ENCODE measurements at places on chromosomes 13 and 19.

GRCh38 chr19:11198769-11199424 is 1.6 kb upstream of the KANK2 start:
- DNase-seq, result no peak

- no peak for DNase-seq
These were observed 17.7 kb downstream of the ZMYM5 start for GRCh38 chr13:19845758-19846157.

- DNase-seq, result no peak
These were observed 253.4 kb downstream of the TEX29 start for GRCh38 chr13:111573801-111574200.

DNA sequence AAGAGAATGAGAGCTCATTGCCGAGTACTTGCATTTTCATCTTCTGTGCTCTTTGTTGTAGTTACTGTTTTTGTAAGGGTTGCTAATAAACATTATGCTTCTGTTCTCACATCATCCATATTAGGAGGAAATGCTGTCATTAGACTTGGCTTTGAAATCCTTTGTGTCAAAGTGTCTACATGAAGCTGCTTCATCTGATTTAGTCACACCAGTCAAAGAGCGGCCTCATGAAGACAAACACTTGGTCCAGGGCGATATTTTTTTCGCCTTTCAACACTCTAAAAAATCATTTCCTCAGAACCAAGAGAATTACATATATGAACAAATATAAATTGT is 105.0 kb downstream of the SPRY2 start:
- no peak for DNase-seq

GRCh38 chr19:31512181-31512970 is 163.1 kb upstream of the TSHZ3 start:
- DNase-seq, result no peak

DNA sequence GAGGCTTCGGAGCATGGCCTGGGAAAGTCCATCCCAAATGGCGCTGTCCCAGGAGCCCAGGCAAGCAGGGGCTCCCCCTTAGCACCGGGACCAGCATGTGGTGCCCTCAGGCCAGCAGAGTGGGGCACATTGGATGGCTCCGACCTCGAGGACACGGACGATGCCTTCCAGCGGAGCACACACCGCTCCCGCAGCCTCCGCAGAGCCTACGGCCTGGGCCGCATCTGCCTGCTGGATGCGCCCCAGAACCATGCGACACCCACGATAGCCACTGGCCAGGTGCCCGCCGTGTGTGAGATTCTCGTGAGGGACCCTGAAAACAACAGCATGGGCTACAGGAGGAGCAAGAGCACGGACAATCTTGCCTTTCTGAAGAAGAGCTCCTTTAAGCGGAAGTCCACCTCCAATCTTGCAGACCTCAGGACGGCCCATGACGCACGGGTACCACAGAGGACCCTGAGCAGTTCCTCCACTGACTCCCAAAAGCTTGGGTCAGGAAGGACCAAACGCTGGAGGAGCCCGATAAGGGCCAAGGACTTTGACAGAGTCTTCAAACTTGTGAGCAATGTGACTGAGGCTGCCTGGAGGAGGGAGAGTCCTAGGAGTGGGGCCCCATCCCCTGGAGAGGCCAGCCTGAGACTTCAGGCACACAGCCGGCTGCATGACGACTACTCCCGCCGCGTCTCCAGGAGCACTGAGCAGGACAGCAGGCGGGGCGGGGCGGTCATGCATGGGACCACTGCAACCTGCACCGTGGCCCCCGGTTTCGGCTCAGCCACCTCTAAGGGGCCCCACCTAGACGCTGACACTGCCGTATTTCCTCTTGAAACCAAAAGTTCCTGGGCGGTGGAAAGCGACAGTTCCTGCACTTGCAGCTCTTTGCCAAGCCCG is 63.1 kb downstream of the SPATA13 start:
- DNase-seq, result no peak

DNA sequence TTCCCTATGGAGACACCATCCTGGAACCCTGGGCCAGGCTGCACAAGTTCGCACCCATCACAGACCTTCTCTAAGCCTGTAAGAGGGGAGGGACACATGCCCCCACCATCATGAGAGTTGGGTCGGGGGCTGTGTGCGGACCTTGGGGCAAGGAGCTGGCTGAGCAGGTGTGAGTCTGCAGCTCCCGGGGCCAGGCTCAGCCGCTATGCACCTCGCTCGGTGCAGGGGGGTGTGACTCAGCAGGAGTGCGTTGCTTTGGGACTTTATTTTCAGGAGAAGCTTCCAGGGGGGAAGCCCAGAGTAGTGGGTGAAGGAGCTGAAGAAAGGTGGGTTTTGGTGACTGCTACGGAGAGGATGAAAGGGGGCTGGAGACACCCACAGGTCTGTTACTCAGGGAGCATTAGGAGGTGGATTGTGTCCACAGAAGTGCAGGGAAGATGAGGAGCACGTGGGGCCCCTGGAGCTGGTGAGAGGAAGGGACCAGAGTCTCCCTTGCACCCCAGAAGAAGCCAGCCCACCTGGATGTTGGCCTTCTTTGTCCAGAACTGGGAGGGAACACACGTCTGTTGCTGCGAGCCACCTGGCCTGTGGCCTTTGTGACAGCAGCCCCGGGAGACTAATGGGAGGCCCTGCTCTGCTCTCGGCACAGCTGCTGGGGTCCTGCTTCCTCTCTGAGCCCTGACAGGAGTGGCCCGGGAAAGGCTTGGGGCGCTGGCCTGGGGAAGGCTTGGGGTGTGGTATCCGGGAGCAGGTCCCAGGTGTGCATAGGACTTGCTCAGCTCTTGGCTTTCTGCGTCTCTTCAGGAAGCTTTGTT is 162.6 kb downstream of the TEX29 start:
- no peak for DNase-seq

DNA sequence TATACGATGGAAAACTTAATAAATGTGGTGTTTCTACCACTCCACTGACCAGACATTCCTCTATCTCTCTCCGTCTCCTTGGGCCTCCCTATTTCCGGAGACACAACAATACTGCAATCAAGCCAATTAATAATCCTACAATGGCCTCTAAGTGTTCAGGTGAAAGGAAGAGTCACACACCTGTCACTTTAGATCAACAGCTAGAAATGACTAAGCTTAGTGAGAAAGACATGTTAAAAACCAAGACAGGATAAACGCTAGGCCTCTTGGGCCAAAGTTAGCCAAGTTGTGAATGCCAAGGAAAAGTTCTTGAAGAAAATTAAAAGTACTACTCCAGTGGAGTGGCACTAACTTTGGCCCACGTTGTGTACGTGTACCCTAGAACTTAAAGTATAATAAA is 22.5 kb downstream of the ZDHHC20 start:
- no peak for DNase-seq

DNA sequence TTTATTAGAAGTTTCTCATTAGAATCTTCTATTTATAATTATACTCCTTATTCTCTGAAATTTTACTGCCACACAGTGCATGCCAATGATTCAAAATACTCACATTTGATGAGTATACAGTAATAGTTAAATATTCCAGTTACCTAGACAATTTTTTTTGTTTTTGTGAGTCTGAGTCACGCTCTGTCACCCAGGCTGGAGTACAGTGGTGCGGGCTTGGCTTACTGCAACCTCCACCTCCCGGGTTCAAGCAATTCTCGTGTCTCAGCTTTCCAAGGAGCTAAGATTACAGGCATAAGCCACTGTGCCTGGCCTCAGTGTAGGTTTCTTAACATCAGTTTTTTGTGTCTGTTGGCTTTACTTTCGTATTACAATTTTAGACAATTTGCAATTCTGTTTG is 87.1 kb downstream of the ZNF486 start:
- no peak for DNase-seq

DNA sequence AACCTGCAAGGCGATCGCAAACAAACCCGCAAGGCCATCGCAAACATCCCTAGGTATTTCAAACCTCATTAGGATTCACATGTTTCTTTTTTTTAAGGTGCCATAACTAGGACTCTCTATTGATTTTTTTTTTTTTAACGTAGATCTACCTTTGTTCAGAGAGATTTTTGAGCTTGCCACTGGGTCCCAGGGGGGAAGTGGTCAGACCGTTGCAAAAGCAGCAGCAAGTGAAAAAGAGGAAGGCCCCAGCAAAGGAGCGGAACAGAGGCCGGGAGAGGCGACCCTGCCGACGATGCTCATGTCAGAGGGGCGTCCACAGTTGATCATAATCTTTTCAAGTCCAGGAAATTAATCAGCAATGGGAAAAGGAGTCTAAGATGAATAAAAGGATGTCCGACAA is 32.7 kb upstream of the FLT1 start:
- DNase-seq, result no peak

All from stimulated activated CD4-positive, alpha-beta T cell treated with anti-CD3 and anti-CD28 coated beads, TNF-alpha, amount 100 ng/mL, for 24 hours (primary cell).